ENCODE measurements at places on chromosomes 4 and X.

GRCh38 chr4:184357772-184358171, 116.6 kb downstream of the IRF2 start:
- no peak for DNase-seq

DNA sequence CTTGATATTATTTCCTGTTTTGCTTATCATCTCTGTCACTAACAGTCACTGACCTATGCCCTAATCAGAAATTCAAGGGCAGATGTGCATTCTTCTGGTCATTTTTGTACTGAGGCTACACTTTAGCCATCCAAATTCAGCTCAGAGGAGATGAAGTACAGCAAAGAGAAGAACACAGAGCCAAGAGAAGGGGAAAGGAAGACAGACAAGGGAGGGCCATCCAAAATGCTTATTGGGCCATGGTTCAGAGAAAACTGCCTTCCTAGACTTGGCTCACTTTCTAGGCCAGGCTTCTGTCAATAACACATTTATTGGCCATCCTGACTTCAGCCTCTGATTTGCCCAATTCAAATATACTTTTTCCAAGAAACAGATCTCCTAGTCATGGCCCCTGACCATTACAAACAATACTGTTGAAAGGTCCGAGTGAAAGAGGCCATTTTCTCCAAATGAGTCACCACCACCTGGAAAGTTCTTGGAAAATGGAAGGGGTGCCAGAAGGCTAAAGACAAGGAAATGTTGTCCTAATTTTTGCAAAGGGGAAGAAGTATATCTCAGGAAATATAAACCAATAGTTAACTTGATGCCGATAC, 56.4 kb downstream of the DCX start:
- DNase-seq, result peak; percentile 43

- peak; percentile 20 for DNase-seq
Measured at GRCh38 chrX:18377796-18378195, 23.3 kb upstream of the SCML2 start.

- no peak for DNase-seq
Measured at GRCh38 chrX:2299871-2300270, 200.9 kb downstream of the DHRSX start.

- DNase-seq, result no peak
Measured at GRCh38 chr4:173464481-173464880, 65.5 kb downstream of the HAND2 start.

DNA sequence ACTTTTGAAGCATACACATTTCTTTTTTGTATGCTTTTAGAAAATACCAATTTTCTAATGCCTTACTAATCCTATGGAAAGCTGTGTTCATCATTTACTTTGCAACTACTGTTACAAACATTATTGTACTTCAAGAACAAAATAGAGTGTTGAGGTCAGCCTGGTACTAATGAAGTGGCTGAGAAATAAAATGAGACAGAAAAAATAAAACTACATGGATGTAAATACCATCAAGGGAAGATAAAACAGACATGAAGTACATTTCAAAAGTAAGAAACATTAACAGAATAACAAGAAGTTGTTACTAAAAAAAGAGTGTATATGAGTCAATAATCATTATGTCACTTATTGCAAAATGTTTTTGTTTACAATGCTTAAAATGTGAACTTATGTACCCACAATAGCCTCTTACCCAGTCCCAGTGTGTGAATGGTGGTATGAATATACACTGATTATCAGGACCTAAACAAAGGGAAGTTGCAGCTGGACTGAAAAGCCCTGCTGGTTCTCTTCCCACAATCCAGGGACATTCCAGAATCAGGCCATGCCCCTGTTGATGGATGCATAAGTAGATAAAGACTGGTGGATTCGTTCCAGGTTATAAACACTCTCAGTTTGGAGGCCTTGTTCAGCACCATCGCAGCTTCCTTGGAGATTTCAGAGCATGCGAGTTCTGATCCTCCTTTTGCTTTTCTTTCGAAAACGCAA, 2.4 kb upstream of the CSN3 start:
- no peak for DNase-seq

DNA sequence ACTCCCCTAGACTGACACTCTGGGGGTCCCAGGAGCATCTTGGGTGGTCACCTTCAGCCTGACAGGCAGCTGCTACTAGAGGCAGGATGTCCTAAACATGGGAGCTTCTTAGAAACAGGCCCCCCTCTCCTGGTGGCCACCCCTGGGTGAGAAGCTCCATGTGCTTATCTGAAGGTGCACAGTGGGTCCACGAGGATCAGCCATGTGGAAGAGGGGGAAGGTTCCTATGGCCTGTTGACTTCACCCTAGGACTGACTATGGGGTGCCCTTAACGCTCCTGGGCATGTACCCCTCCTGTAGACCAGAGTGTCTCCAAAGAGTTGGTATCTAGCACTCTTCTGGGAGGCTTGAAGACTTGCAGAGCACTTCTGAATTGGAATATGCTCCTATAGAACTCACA, 22.9 kb upstream of the WDR1 start:
- DNase-seq, result no peak

DNA sequence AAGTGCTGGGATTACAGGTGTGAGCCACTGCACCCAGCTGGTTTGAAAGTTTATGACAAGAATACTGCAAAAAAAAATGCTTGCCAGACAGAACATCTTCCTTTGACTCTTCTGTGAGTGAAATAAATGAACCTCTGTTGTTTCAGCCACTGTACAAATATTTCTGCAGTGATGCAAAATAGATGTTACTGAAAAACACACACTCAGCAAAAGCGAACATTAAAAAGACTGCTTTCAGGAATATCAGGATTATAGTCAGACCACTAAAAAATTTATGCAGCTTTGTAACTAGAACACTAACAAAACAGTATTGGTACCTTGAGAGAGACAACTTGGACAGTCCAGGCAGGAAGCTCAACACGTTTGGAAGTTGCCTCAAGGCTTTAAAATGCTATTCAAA, 16.9 kb upstream of the SEPSECS start:
- DNase-seq, result no peak

DNA sequence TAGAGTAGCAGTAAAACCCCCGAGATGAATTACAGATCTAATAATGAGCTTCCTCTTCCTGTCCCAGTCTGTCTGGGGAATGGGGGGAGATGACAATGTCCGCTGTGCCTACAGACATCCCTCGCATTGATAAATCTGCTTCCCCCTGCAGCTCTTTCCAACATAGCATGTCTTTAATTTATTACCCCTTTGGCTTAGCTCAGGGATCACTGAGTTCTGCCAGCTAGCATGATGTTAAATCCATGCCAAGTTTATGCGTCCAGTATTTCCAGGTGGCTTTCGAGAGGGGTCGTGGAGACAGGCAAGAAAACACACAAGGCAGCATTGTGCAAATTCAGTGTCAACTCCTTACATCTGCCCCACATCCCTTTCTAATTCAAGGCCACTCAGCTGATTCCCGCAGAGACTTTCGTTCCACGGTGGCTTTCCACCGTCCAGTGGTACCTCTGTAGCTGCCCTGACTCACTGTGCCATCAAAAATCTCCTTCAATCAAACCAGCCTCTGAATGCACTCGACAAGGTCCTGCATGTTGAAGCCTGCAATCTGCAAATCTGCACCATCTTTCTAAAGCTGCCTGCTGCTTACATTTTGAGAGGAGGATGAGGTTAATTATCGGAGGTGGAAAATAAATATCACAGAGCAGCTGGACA, 75.1 kb downstream of the MXRA5 start:
- DNase-seq, result peak; percentile 6

DNA sequence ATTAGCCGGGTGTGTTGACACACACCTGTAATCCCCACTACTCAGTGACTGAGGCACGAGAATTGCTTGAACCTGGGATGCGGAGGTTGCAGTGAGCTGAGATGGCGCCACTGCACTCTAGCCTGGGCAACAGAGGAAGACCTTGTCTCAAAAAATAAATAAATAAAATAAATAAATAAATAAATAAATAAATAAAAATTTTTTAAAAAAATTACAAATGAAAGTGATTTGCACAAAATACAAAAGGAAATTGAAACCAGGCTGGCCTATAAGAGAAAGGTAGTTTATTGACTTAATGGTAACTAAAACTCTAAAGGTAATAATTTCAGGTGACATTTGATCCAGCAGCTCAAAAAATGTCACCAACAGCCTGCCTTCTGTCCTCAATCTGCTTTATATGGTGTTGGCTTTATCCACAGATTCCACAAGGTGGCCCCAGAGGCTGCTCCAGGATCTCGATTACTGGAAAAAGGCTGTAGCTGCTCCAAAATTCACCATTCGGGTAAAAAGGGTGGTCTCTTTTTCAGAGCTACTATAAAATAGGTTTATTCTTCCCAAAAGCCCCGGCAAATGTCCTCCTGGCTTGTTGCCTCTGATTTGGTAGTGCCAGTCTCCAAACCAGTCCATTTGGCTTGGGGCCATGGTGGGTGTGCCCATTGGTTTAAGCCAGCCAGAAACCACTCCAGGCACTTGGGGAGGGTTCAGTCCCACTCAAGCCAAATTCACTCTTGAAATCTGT, 61.4 kb upstream of the TRIM2 start:
- DNase-seq, result peak; percentile 75

- no peak for DNase-seq
Measured at GRCh38 chr4:8709729-8710360, 117.3 kb downstream of the CPZ start.

GRCh38 chrX:31603411-31604120, 531.7 kb upstream of the FTHL17 start:
- peak; percentile 11 for DNase-seq

DNA sequence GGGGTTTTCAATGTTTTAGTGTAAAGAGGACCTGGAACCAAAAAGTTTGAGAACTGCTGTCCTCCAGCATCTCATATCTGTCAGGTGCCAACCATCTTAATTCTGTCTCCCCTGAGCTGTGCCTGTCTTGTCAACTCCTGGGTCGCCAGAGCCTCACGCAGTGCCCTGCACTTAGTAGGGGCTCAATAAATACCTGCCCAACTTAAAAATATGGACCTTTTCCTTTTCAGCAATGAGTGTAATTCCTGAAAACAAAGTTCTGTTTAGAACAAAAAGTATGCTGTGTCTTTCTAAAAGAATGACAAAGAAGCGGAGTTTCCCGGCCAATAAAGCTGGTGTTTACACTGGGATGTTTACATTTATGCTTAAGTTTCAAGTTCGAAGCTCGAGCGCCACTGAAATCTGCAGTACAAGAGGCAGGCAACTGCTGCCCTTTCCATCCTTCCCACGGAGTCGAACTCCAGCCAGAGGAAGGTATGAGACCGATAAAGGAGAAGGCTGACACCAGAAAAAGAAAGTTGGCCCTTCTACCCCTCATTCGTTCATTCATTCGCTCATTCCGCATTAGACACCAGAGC, 1.1 kb upstream of the HTATSF1 start:
- no peak for DNase-seq

GRCh38 chrX:44344194-44344593, 722 bp upstream of the EFHC2 start:
- no peak for DNase-seq

DNA sequence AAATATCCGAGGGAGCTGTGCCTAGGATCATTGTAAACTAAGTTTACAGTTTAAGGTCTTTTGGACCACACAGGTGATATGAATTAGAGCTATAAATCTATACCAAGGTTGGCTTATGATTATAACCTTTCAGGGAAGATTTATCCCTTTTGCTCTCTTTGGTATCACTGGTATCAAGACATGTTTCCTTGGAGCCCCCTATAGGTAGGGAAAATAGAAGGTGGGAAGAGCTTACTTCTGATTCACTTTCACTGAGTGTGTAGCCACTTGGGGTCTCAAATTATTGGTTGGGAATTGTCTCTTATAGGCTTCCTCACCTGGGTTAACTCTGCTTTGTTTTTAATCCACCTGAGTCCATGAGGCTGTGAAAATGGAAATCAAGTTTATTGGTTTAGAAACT, 262.1 kb upstream of the NR3C2 start:
- DNase-seq, result no peak

DNA sequence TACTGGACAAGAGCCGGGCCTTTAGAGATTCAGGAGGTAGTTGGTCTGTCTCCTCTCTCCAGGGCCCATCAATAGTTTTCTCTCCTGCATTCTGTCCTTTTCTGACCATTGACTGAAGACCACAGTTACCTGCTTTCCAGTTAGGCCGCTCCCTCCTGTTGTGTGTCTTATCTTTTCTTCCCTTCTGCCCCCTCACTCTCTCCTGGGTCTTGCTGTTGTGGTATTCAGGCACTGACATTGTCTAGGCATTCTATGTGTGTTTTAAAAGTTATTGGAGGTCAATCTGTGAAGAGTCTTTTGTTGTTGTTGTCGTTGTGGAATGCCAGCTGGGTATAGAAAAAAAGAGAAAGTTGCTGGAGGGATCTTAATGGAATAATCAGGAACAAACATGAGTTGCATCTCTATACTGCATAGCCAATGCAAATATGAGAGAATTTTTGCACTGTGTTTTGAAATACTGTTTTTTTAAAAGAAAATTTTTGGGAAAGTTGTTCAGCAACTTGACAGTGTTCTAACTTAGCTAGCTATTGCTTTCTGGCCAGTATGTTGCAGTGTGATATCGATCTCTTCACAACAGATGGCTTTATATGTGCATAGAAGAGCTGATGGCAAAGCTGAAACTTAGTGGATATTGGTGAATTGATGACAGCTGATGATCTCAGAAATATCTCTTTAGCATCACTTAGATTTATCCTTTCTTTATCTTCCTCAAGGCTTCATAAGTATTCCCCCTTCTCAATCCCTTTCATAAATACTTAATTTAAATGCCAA, 240.7 kb downstream of the C4orf33 start:
- no peak for DNase-seq

GRCh38 chr4:94649381-94650133, 108.2 kb upstream of the BMPR1B start:
- peak; percentile 66 for DNase-seq

DNA sequence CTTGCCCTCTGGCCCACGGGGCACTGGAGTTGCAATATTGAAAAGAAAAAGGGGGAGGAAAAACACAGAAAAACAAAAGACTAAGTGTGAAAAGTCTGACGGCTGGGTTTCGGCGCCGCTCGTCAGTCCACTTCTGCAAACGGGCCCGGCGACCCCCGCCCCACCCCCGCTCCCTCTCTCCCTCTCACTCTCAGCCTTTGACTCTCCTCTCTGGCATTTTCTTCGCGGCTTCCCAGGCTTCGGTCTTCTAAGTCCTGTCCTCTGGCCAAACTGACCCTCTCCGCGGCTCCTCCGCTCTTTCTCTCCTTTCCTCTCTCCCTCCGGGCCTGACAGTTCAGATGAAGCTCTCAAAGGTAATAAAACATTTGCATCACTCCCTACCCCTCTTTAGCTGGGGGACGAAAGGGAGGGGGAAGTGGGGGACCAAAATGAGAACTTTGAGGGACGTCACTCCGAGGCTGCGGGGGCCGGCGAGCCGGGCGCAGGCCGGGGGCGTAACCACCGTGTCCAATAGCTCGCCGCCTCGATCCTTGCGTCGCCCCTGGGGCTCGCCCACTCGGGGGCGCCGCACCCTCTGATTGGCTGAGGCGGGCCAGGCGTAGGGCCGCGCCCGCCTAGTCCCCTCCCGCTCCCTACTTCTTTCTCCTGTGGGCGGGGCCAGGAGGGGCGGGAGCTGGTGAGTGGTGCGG, at the start of gene NKX6-1:
TSS of gene NKX6-1 (minus strand) at position 358 of the 689 bp plus-strand sequence. CDS start 1,064 bp downstream, outside the sequence.
- DNase-seq, result peak; percentile 80

DNA sequence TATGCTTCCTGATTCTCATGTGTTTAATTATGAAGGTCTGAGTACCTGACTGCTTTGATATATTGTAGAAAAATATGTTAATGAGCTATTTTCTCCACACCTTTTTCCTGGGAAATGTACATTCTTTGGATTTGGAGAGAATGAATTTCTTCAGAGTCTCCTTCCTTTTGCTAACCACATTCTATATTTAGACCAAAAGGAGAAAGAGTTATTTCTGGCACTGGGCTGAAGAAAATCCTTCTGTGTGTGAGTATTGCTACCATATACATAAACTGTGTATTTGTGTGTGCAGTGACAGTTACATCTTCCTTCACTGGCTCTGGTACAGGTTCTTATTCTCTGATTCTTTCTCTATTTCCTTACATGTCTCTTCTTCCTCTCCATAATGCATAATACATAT, 44.5 kb upstream of the PGRMC2 start:
- no peak for DNase-seq

- DNase-seq, result no peak
Measured at GRCh38 chr4:173405840-173406606, 7.1 kb upstream of the SCRG1 start.
